CD4-positive, CD25-positive, alpha-beta regulatory T cell (primary cell): ENCODE measurements at places on chromosomes 2 and 18. TPM values are rescaled to one million over a fixed set of nuclear protein-coding genes. Genes with fewer than 3 reads are reported as not detected.

GRCh38 chr2:7057865-7058400 is 140.7 kb downstream of the RNF144A start:
- peak; percentile 52 for DNase-seq

- no peak for DNase-seq
Measured at GRCh38 chr2:9220201-9220600, 13.6 kb downstream of the ASAP2 start.

DNA sequence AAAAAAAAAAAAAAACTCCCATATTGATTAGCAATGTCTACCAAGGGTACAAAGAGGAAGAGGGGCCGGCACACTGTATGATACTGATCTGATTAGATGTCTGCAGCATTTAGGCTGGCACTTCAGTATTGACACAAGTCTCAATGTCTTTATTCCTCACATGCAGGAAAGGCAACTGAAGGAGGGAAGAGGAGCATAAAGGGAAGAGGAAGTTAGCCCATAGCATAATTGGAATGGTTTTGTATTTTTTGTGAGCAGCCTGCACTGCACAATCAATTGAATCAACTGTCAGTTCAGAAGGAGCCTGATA is 79.0 kb downstream of the DNER start:
- DNase-seq, result no peak

Gene RBKS
- 3.7 TPM for polyA plus RNA-seq

DNA sequence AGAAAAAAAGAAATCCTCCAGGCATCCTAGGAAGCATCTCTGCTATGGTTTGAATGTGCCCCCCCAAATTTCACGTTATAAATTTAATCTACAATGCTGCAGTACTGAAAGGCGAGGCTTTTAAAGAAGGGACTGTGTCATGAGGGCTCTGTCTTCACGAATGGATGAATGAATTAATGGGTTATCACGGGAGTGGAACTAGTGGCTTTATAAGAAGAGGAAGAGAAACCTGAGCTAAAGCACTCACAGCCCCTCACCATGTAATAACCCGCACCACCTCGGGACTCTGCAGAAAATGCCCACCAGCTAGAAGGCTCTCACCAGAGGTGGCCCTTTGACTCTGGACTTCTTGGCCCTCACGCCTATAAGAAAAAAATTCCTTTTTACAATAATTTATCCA is 27.6 kb downstream of the RNU4ATAC start:
- DNase-seq, result no peak

DNA sequence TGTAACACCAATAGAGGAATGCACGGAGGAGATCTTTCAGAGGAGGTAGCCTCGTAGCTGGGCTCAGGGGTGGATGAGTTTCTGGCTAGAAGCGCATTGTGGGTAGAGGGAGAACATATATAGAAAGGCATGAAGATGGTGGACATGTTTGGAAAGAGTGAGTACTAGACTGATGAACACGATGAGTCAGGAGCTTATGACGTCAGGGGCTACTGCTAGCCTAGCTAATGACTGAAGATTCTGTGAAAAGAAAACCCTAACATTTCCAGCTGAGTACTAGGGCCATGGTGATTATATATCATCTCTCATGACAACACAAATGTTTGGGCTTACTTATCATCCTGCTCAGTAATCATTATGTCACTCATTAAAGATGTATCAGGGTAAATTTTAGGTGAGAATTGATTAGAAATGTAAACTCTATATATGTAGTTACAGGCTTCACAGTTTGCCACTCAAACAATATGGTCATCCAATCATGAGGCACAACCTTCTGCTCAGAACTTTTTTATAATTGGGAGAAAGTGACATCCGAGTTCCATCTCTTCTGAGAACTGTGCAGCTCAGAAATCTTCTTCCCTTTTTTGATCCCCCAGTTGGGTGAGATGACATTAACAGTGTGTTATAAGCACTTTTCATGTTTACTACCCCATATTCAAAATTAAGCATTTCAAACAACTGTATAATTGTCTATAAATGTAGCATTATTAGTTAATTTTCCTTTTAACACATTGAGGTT is 22.2 kb upstream of the IL1RN start:
- DNase-seq, result no peak

DNA sequence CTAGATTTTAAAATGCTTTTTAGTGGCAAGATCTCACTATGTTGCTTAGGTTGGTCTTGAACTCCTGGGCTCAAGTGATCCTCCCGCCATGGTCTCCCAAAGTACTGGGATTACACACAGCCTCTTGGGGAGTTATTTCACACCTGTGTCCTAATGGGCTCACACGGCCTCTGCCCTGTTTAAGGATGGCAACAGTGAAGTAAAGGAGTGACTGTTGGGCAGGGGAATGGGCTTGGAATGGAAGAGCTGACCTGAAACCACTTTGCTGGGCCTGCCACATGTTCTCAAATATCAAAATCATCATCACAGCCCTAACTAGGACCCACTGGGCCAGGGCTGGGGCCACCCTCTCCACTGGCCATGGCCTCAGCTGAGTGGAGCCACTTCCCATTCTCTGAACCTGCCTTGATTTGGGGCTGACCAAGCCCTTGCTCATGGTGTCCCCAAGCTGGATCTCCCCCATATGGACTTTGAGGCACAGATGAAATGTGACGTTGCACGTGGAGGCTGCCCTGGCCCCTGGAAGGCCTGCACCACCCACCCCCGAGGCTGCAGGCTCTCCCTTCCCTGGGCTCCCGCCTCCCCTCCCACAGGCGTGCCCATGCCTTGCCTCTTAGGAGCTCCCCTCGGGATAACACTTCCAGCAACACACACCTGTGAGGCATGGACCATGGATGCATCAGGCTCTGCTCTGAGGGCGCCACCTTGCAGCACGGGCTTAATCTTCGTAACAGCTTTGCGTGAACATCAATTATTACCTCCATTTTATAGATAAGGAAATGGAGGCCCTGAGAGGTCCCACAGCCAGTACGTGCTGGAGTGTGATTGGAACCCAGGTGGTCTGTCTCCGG is 71.8 kb upstream of the SMAD7 start:
- DNase-seq, result no peak

DNA sequence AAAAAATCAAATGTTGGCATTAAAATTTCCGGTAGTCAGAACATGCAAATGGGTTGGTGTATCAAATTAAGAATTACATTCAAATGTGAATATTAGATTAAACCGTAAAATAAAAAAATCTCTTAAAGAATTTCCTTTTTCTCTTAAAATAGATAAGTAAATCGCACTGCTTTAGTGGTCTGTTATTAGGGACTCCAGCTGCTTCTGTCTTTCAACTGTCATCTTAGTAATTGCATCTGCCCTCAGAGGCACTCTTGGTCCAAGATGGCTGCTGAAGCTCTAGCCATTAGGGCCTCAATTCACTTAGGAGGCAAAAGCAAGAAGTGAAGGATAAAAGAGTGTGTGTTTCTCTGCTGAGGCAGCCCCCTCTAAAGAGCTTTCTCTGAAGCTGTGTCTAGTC is 132.4 kb downstream of the MGAT5 start:
- DNase-seq, result no peak

DNA sequence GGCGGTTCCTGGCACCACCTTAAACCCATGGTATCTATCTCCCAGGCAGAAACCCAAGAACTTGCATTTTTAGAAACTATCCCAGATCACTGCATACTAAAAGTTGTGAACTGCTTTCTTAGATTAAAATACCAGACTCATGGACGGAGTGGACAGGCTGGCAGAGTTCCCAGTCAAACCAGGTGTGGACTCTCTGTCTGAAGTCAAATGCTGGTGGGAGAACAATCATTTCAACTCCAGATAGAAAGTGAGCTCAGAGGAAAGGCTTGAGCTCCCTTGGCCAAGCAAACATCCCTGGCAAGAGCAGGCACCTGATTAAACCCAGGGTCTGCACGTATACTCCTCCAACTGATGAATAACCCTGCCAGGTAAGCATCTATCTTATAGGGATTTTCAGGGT is 19.5 kb downstream of the NXPH2 start:
- DNase-seq, result no peak

Gene KIF5C
- polyA plus RNA-seq, result 3.0 TPM

Gene ARHGEF33
- polyA plus RNA-seq, result not detected

GRCh38 chr2:54030806-54031205 is 60.0 kb upstream of the PSME4 start:
- no peak for DNase-seq

DNA sequence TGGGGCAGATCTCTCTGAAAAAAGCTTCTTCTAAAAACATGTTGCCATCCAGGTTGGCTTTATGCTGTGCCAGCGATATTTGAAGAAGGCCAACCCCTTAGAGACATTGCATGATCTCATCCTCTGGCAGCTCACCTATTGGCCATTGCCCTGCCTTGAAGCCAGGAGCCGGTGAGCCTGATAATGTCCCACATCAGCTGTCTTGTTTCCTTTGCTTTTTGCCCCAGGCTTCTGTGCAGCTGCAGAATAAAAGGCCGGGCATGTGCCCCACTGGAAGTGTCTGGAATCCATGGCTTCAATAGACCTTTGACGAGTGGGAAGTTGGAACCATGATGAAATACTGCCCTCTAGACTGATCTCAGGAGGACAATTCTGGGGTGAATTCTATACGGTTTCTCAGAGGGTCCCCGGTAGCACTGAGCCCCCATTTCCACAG is 523.5 kb upstream of the ZEB2 start:
- no peak for DNase-seq

Gene PXDN
- polyA plus RNA-seq, result not detected

Gene CYBRD1
- polyA plus RNA-seq, result 0.09 TPM

DNA sequence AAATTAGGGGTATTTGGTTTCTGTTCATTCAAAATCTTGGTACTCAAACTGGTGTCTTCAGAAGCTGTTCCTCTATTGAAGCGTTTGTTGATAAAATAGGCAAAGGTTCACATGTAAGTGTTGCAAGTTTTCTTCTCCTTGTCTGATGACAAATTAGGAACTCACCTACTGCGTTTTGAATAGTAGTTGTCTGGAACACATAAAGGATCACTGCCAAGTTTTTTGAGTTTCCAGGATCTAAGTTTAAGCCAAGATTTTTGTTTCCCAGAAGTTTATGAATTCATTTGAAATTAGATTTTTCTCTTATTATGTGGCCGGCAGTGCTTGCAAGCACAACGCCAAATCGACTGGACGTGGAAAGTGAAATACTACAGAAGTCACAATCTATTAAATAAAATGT is 85.4 kb downstream of the ARHGEF33 start:
- DNase-seq, result no peak

Gene EMILIN1
- 0.70 TPM for polyA plus RNA-seq

- no peak for DNase-seq
Measured at GRCh38 chr2:69578198-69578540, 65.4 kb downstream of the AAK1 start.

DNA sequence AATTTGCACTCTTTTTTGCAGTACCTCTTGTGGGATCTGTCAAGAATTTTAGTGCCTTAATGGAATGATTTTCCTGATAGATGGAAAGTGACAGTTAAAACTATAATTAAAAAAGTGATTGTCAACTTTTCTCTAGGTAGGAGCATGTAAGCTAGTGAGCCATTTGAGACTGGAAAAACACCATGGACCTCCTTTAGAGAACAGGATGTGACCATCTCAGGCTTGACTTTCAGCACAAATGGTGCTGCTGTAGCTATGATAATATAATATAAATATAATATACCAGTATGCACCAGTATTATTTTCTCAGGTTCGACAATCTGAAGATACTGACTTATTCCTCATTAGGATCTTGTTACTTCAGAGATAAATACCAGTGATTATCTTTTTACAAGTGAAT is 27.8 kb downstream of the ZNF236 start:
- DNase-seq, result no peak

Gene HTR2B
- 1.2 TPM for polyA plus RNA-seq

- no peak for DNase-seq
Measured at GRCh38 chr2:138948070-138948539, 167.9 kb upstream of the NXPH2 start.

GRCh38 chr2:29249666-29250253 is 134.5 kb downstream of the CLIP4 start:
- no peak for DNase-seq

Gene GRHL1
- 0.06 TPM for polyA plus RNA-seq

- peak; percentile 8 for DNase-seq
Measured at GRCh38 chr2:209331291-209331844, 92.5 kb upstream of the MAP2 start.

DNA sequence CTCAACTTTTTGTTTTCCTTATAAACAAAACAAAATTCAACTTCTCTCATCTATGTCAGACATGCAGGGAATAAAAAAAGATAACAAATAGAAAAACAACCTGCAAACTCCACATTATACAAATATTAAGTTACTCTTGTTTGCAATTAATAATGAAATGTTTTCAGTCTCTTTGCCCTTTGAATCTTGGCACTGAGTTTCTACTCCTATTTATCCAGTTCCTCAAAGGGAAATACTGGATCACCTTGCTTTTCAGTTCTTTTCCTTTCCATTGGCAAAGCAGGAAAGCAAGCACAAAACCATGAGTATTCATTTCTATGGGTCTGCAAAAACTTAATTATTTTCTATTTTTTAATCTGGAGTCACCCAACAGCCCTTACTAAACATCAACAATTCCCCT is 23.6 kb downstream of the KANSL1L start:
- no peak for DNase-seq

Gene HADHB
- polyA plus RNA-seq, result 139 TPM

Gene IHH
- polyA plus RNA-seq, result not detected

DNA sequence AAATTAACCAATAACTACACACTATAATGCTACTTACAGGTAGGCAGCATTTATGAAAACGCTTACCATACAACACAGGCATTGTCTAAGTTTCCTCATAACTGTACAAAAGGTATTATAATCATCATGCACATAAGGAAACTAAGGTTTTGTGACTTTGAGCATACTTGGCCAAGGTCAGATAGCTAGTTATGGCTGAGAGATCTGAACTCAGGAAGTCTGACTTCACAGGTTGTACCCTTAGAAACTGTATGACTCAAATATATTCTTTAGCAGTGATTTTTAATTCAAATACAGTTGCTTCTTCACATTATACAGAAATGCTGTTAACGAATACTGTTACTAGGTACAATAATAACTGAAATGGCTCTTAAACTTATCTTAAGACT is 89.3 kb downstream of the TRIP12 start:
- no peak for DNase-seq

GRCh38 chr2:56713161-56713676 is 529.4 kb downstream of the CCDC85A start:
- DNase-seq, result no peak
